ENCODE measurements at places on chromosomes 12 and 14.
A peak's percentile ranks its signal among the peaks of the same experiment; 100 is the strongest.

- DNase-seq, result no peak
Observed at GRCh38 chr14:103533999-103534575, 5.1 kb downstream of the TRMT61A start.

GRCh38 chr14:45068396-45068795, 15.5 kb upstream of the PRPF39 start:
- no peak for DNase-seq

GRCh38 chr12:42446761-42447160, 120.8 kb downstream of the PPHLN1 start:
- DNase-seq, result no peak

- DNase-seq, result no peak
Observed at GRCh38 chr12:123305136-123305535, 33.5 kb upstream of the CDK2AP1 start.

DNA sequence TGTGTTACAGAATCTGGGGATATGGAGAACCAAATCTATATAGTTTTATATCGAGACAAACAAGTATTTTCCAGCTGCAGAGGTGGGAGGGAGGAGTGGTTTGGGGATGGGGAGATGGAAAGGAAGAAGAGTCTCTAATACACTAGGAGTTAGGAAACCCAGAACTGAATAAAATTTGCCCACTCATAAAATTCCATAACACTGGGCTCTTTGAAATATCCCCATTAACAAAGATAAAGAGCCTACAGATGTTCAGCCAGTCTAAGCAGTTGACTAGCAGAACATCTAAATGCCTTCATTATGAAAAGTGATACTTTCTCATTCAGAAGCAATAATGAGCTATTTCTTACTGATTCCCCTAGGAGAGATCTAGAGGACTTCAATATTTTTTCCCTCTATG, 151.7 kb upstream of the GZMB start:
- DNase-seq, result no peak

DNA sequence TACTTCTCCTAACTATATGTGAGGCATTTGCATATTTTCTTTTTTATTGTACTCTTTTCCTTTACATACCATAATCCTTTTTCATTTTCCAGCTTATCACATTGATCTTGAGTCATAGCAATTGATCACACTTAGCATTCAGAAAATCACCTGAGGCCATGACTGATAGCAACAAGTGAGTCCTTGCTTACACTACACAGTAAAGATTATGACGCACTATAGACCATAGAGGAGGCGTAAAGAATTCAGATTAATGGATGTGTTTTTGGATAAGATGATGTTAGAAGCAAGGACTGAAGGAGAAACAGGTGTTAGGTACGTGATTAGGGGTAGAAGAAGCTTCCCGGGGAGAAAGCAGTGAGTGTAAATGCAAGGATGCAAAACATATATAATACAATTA, 637.7 kb downstream of the ETNK1 start:
- no peak for DNase-seq

DNA sequence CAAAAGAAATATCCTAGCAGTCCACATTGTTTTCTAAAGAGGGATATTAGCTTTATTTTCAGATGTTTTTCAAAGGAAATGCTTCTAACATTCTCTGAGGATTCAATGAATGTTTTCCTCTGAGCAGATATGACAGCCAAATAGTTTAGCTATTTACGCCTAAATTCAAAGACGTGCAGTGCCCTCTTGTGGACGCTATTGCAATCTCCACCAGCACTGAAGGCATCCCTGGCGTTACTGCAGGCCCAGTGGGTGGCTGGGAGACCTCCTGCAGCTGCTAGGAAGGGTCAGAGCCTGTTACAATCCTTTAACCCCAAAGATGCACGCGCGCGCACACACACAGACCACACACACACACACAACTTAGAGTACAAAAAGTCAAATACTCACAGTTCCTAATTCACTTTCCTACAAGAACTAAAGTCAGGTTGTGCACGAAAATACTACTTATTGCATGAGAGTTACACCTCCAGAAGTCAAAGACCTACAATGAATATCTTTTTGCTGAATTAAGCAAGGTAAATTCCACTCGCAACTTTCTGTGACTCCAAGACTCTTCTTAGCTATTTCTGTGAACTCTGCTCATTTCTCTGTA, 589.3 kb upstream of the TMEM132C start:
- peak; percentile 34 for DNase-seq

GRCh38 chr12:104598342-104599271, 141.9 kb downstream of the CHST11 start:
- DNase-seq, result no peak

GRCh38 chr12:92988622-92989130, 59.6 kb upstream of the EEA1 start:
- DNase-seq, result no peak

- DNase-seq, result no peak
Observed at GRCh38 chr14:93901813-93902212, 25.3 kb upstream of the FAM181A start.

- no peak for DNase-seq
Observed at GRCh38 chr12:14824012-14824634, 10.1 kb upstream of the SMCO3 start.

- DNase-seq, result no peak
Observed at GRCh38 chr12:119695034-119695433, 27.1 kb downstream of the PRKAB1 start.

DNA sequence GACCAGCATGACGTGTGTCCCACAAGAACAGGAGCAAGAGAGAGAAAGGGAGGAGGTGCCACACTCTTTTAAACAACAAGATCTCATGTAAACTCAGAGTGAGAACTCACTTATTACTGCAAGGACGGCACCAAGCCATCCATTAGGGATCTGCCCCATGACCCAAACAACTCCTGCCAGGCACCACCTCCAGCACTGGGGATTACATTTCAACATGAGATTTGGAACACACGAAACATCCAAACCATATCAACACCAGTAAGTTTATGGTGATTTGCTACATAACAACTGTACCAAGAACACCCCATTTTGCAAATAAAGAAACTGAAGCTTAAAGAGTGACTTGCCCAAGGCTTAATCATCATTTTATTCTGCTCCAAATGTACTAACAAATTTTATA, 23.7 kb upstream of the OR6J1 start:
- no peak for DNase-seq

DNA sequence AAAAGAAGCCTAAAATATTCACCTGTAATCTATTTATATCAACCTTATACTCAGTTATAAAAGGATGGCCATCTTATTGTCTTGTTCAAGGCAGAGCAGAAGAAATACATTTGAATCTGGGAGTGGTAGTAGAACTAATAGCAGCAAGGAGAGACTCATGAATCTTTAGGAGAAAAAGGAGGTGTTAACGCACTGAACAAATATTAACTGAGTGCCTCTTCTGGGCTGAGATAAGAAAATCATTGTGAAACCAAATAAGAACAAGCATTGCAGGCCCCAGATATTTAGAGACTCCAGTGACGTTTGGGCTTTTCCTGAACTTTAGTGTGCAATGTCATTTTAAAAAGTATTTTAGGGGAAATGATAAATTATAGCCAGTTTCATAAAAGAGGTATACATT, 790.6 kb downstream of the DIO2 start:
- no peak for DNase-seq

- no peak for DNase-seq
Observed at GRCh38 chr12:111398530-111398929, 7.2 kb upstream of the SH2B3 start.

GRCh38 chr12:51949342-51950030, 2.0 kb upstream of the ACVR1B start:
- DNase-seq, result no peak

- peak; percentile 90 for DNase-seq
Observed at GRCh38 chr14:36661506-36662257, at the start of gene PAX9. Gene PAX9, plus strand, starts transcription at chr14:36661860. Its CDS starts 230 bp downstream, at chr14:36662090.

DNA sequence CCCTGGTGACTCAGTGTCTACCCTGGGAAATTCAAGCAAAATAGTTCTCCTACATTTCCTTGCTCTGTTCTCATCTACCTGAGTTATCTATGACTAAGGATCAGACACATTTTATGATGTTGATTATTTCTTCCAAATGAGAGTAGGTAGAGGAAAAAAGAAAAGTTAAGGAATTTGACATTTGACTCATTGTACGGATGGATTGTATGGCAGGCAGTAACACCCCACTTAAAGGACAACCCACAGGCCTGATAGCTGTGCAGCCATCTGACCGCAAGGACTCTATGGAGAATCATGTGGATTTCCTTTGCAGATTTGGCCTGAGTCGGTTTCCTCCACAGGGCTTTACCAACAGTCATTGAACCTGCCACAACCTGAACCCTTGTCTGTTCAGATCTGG, 540.3 kb downstream of the BCL11B start:
- no peak for DNase-seq

GRCh38 chr12:93387780-93388179, 10.1 kb downstream of the NUDT4 start:
- no peak for DNase-seq

- no peak for DNase-seq
Observed at GRCh38 chr14:38137005-38137404, 70.7 kb upstream of the SSTR1 start.

DNA sequence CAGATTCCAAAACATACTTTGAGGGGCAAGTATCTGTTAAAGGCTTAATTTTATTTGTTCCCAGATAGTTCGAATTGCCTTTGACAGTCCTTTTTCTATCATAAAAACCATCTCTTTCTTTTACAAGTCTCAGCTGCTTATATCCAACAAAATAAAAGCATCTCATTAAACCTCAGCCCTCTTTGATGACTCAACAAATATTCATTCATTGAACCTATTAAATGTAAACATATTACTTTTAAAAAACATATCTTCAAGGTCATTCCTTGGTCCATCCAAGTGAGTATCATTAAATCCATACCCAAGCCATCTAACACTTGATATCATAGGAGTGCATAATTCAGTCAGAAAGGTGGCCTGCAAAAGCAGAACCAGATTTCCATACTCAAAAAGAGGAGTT, 154.6 kb upstream of the BCL2L14 start:
- DNase-seq, result no peak

- DNase-seq, result no peak
Observed at GRCh38 chr12:102023343-102023930, 38.4 kb downstream of the WASHC3 start.

DNA sequence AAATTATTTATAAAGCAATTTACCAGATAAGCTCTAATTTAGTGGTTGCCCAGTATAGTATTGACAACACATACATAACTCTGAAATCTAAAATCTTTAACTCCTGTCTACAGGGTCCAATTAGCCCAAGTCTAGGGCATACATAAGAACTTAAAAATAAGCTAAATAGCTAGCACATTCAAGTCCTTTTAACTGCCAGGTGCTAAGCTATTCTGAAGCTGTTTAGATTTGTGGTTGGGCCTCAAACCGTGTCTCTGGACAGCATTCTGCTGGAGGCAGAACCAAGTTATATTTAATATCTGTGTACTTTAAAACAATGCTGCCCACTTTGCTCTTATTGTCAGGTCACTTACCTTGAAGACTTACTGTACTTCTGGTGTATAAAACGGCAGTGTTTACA, 19.0 kb downstream of the RPS6KA5 start:
- DNase-seq, result no peak

DNA sequence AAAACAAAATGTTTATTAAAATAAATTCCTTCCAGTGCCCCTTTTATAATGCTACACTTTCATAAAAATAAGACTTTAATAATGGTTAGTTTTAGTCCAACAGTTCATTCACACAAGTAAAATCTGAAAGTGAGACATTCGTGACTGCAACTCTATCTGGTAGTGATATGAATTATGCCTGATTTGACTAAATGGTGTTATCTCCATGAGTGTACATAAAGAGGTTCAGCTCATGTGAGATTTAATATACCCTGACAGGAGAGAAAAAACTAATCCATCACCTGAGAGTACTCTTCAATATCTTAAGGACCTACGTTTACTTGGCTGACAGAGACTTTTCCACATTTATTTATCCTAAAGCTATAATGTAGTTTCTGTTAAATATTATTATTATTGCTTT, 34.0 kb downstream of the ERO1A start:
- DNase-seq, result no peak

- no peak for DNase-seq
Observed at GRCh38 chr14:74660863-74661262, 48.8 kb upstream of the LTBP2 start.

All from GM13977 (cell line).